ENCODE measurements at places on chromosomes 4 and X.

- DNase-seq, result no peak
Observed at GRCh38 chr4:13966231-13967195, 339.0 kb upstream of the BOD1L1 start.

DNA sequence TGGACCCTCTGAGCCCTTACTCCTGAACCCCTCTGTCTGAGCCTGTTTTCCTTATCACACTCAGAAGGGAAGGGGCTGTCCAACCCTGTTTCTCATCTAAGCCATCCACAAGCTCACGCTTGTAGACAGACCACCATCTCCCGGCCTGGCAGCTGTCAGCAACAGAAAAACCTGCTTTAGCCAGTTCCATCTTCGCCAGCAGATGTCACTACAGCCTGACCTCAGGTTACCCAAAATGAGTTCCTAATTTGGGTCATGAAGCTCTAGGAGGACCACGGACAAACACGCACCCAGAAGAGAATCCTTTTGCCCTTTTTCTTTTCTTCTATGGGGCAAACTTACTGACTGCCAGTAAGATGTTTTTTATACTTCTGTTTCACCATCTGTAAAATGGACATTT is 445.4 kb downstream of the BCOR start:
- DNase-seq, result no peak

DNA sequence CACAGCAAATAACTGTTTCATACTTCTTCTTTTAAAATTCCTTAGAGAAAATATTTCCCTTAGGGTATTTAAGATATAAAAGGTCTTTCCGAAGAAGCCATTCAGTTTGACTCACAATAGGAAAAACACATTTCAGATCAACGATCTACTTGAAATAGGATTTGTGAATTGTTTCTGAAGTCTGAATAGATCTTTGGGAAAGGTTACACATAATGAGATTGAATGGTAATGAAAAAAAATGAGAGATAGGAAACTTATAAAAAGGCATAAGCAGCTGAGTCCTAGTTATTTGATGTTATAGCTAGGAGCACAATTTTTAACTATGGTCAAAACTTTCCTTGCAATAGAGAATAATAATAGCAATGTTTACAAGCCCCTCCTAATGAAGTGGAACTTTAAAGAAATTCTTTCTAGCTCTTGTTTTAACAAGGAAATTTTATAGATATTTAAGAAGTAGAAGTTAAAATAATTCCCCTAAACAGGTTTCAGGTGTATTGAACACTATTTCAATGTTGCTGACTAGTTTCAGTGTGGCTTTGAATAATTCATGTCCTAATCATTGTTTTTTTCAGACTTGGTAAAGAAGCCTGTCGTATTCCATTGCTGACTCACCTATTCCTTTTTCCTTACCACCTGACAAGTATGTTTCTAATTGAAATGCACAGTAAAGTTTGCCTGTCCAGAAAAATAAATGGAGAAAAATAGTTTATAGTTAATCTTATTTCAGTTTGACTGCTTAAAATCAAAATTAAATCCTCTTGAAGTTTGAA is 89.1 kb downstream of the PCDH18 start:
- no peak for DNase-seq

DNA sequence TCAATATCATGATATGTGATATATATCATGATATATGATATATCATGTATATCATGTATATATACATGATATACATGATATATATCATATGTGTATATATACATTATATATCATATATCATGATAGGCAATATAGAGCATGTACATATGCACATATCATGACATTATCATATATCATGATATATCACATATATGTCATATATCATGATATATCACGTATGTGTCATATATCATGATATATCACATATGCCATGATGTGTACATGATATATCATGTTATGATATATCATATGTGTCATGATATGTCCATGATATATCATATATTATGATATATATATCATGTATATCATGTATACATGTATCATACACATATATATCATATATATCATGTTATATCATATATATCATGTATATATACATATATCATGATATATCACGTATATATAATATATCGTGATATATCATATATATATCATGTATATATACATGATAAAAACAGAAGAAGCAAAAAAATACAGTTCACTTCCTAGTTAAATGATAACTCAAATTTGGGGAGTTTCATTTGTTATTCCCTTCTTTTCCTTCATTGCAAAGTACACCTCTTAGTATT is 670.1 kb upstream of the EPHA5 start:
- DNase-seq, result no peak

GRCh38 chrX:38149016-38149415 is 71.7 kb downstream of the SRPX start:
- DNase-seq, result no peak

GRCh38 chrX:37746218-37746941 is 33.5 kb upstream of the CYBB start:
- DNase-seq, result no peak
